ENCODE measurements at places on chromosomes 1 and 21.

GRCh38 chr1:33682371-33682770 is 181.5 kb upstream of the HMGB4 start:
- no peak for DNase-seq

DNA sequence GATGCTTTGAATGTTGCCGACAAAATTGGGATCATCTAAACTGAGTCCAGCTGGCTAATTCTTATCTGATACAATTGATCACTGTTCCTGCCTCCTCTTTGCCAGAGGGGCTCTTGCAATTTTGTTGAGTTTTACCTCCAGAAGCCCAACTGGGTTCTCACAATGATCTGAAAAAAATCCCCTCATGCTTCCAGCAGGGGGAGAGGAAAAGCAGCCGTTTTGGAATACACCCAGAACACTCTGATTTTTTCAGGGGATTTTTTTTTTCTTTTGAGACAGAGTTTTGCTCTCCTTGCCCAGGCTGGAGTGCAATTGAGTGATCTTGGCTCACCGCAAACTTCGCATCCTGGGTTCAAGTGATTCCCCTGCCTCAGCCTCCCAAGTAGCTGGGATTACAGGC is 13.9 kb upstream of the RERE start:
- DNase-seq: no peak

DNA sequence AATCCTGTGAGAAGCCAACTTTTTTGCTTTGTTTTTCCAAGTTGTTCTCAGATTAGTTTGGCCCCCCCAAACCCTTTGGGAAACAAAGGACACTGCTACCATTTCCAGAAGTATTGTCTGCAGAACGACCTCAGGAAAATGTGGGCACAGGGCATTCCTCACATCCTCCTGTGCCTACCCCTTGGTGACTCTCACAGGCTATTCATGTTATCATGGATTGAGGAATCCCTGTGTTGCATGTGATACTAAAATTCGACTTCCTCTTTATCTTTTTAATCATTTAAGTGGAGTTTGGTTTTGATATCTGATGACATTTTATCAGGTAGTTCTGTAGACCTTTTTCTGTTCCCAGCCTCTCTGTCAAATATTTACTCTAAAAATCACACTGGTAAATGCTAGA is 184.5 kb downstream of the FASLG start:
- DNase-seq: no peak

DNA sequence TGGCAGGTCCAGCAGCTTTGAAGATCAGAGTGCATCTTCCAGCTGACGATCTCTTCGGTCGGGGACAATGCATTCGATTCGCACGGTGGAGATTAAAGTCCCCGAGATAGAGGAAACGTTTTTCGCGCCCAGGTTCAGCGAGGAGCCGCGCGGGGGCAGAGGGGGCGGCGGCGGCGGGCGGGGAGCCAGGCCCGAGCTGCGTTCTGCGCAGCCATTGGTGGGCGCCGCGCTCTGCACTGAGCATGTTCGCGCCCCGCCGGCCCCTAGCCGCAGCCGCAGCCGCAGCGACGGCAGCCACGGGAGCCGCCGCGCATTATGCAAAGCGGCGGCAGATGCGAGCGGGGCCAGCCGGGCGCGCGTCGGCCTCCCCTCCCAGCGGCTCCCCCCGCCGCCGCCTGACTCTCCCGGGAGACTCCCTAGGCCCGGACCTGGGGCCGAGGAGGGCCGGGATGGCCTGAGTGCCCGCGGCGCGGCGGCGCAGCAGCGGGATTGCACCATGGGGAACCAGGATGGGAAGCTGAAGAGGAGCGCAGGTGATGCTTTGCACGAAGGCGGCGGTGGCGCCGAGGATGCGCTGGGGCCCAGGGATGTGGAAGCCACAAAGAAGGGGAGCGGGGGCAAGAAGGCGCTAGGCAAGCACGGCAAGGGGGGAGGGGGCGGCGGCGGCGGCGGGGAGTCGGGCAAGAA is at the start of gene FMN2:
Gene FMN2, plus strand, starts transcription at position 270 of the 687 bp plus-strand sequence. Its CDS starts 227 bp downstream, at position 497.
- DNase-seq: peak; percentile 28

DNA sequence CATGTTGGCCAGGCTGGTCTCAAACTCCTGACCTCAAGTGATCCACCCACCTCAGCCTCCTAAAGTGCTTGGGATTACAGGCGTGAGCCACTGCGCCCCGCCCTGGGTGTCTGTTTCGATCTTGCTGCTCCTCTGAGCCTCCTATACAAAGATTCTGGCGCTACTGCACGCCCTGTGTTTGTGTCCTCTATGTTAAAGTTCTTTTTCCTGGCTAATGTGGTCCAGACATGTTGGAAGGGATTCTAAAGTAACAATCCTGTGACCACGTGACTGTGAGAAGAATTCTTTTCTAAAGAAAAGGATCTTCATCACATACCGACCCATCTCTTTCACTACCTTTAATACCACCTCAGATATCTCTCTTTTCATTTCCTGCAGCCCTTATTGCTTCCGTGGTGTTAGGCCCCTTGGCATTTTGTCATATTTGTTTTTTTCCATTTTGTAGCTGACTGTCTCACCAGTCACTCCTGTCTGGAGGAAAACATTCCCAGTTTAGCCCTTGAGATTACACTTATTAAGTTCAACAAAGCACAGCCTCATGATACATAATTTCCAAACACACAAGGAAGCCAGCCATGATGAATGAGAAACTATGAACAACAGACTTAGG is 27.2 kb upstream of the ENO1 start:
- DNase-seq: no peak

Measured in hematopoietic multipotent progenitor cell (in vitro differentiated cells).